Spinal cord (tissue), 10 donors: ENCODE measurements at places on chromosomes 13 and 19. TPM values are rescaled to one million over a fixed set of nuclear protein-coding genes. Genes with fewer than 3 reads are reported as not detected.
A peak's percentile ranks its signal among the peaks of the same experiment; 100 is the strongest.

GRCh38 chr13:110538632-110539031, 22.9 kb downstream of the RAB20 start:
- peaks cover 3% of the 10 kb centered on the region for H3K4me1 ChIP-seq
- DNase-seq = no peak
- no peak overlapping the region for H3K4me3 ChIP-seq
- H3K36me3 ChIP-seq = no peaks in the 10 kb centered on the region

- DNase-seq = no peak
- no peak overlapping the region for H3K4me3 ChIP-seq
- H3K4me1 ChIP-seq = peaks cover 30% of the 10 kb centered on the region
- H3K27me3 ChIP-seq = peaks cover 21% of the 10 kb centered on the region
Observed at GRCh38 chr19:2726160-2726855, 5.1 kb upstream of the DIRAS1 start.

- no peak overlapping the region for H3K27ac ChIP-seq
- H3K36me3 ChIP-seq = no peaks in the 10 kb centered on the region
- H3K27me3 ChIP-seq = no peaks in the 10 kb centered on the region
- H3K4me1 ChIP-seq = no peaks in the 10 kb centered on the region
Observed at GRCh38 chr13:69565334-69565733, 542.3 kb upstream of the ATXN8OS start.

GRCh38 chr19:38262585-38263268, 1.6 kb upstream of the SPINT2 start:
- peaks cover 22% of the 10 kb centered on the region for H3K4me1 ChIP-seq
- no peak for DNase-seq
- H3K27ac ChIP-seq = no peak overlapping the region
- H3K36me3 ChIP-seq = no peaks in the 10 kb centered on the region
- H3K4me3 ChIP-seq = no peak overlapping the region

DNA sequence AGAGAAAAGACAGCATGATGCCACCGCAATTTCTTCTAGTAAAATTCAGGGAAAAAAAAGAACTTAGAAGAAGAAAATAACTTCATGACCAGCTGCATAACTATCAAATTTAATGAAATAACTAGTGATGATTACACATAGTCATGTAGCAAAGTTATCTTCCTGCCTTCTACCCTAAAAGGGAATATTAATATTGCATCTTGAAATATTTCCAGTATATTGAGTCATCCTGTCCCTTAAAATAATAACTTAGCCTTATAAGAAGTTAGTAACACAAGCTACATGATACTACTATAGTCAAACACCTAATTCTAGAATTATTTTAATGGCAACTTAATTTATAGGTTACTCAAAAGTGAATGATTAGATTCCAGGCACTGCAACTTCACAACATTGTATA, 289.2 kb downstream of the KLF12 start:
- H3K27me3 ChIP-seq = no peaks in the 10 kb centered on the region
- DNase-seq = no peak

- H3K27me3 ChIP-seq = no peaks in the 10 kb centered on the region
- no peak for DNase-seq
- no peak overlapping the region for H3K4me3 ChIP-seq
Observed at GRCh38 chr13:42792154-42792553, 10.8 kb downstream of the FAM216B start.

DNA sequence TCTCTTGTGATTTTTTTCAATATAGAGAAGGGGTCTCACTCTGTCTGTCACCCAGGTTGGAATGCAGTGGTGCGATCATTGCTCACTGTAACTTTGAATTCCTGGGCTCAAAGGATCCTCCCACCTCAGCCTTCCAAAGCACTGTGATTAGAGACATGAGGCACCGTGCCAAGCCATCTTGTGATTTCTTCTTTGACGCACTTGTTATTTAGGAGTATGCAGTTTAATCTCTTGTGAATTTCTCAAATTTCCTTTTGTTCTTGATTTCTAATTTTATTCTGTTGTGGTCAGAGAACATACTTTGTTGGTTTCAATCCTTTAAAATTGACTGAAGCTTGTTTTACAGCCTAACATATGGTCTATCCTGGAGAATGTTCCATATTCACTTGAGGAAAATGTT, 14.5 kb downstream of the IPO5 start:
- H3K4me1 ChIP-seq = no peaks in the 10 kb centered on the region
- no peak overlapping the region for H3K27ac ChIP-seq
- H3K4me3 ChIP-seq = no peak overlapping the region
- H3K27me3 ChIP-seq = no peaks in the 10 kb centered on the region

DNA sequence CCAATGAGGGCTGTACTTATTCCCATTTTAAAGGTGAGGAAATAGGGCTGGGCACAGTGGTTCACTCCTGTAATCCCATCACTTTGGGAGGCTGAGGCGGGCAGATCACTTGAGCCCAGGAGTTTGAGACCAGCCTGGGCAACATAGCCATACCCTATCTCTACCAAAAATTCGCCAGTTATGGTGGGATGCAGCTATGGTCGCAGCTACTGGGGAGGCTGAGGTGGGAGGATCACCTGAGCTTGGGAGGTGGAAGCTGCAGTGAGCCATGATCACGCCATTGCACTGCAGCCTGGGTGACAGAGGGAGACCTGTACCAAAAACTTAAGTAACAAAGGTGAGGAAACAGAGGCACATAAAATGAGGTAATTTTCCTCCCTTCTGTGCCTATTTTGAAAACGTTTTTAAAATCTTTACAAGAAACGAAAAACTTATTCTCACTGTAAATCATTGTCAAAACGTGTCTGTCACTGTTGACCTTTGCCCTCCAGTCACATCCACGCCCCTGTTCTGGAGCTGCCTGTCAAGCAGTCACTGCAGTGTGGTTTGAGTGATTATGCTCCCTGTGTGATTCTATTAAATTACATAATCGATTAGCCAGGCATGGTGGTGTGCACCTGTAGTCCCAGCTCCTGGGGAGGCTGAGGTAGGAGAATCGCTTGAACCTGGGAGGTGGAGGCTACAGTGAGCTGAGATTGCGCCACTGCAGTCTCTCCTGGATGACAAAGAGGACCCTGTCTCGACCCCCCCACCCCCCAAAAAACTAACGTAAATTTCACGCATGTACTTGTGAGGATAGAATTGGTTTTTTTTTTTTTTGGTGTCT, 12.5 kb downstream of the NOP53 start:
- no peak overlapping the region for H3K4me3 ChIP-seq
- H3K36me3 ChIP-seq = peaks cover 66% of the 10 kb centered on the region
- no peak for DNase-seq
- no peaks in the 10 kb centered on the region for H3K4me1 ChIP-seq
- H3K27ac ChIP-seq = no peak overlapping the region

GRCh38 chr13:38804061-38804460, 117.2 kb downstream of the FREM2 start:
- no peak overlapping the region for H3K4me3 ChIP-seq
- no peak for DNase-seq
- no peaks in the 10 kb centered on the region for H3K4me1 ChIP-seq

DNA sequence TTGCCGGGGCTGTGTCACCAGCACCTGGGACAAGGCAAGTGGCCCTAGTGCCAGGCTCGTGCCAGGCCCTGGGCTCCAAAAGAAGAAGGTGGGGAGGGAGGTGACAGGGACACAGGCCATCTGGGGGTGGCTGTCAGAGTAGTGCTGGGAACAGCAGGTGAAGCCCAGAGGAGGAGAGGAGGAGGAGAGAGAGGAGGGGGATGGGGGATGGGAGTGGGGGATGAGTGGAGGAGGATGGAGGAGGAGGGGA, 18.7 kb downstream of the LSM4 start:
- no peaks in the 10 kb centered on the region for H3K27me3 ChIP-seq
- H3K27ac ChIP-seq = peak overlapping the region; percentile 97
- no peak for DNase-seq
- no peak overlapping the region for H3K4me3 ChIP-seq
- peaks cover 51% of the 10 kb centered on the region for H3K4me1 ChIP-seq
- H3K36me3 ChIP-seq = peaks cover 37% of the 10 kb centered on the region

DNA sequence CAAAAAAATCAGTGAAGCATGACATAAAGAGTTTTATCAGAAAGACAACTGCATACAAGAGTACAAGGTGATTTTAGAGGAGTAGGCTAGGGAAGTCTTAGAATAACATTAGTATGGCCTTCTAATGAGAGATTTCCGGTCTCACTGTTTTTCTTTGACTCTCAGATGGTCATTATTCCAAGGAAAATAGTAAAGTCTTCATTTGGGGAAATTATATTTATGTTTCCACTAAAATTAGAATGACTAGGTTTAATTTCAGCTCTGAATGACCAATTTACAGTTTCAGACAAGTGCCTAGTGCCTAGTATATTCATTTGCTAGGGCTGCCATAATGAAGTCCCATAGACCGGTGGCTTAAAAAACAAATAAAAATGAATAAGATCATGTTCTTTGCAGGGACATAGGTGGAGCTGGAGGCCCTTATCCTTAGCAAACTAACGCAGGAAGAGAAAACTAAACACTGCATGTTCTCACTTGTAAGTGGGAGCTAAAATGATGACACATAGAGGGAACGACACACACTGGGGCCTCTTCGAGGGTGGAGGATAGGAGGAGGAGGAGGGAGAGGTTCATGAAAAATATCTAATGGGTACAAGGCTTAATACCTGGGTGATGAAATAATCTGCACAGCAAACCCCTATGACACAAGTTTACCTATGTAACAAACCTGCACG, 303.1 kb downstream of the PCDH9 start:
- no peak for DNase-seq
- no peak overlapping the region for H3K27ac ChIP-seq
- no peaks in the 10 kb centered on the region for H3K27me3 ChIP-seq
- H3K36me3 ChIP-seq = no peaks in the 10 kb centered on the region
- H3K4me1 ChIP-seq = no peaks in the 10 kb centered on the region

- H3K36me3 ChIP-seq = no peaks in the 10 kb centered on the region
- no peak overlapping the region for H3K4me3 ChIP-seq
- no peaks in the 10 kb centered on the region for H3K27me3 ChIP-seq
- no peaks in the 10 kb centered on the region for H3K4me1 ChIP-seq
- DNase-seq = no peak
Observed at GRCh38 chr13:99332456-99332855, 25.3 kb upstream of the GPR183 start.

DNA sequence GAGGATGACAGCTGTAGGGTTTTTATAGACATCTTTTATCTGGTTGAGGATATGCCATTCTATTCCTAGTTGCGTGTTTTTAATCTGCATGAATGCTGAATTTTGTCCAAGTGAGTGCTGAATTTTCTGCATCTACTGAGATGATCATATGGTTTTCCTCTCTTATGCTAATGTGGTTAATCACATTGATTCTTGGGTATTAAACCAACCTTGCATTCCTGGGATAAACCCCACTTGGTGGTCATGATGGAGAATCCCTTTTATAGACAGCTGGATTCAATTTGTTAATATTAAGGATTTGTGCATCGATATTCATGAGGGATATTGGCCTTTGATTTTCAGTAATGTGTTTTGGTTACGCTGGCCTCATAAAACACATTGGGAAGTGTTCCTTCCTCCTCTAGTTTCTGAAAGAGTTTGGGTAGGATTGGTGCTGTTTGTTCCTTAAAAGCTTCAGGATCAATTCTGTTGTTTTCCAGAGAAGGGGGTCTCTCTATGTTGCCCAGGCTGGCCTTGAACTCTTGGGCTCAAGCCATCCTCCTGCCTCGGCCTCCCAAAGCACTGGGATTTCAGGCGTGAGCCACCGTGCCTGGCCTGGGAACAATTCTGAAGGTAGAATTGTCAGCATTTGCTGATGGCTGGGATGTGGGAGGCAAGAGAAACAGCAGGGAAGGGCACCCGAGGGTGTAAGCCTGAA, 7.3 kb upstream of the LINGO3 start:
- peaks cover 17% of the 10 kb centered on the region for H3K4me1 ChIP-seq
- H3K27ac ChIP-seq = no peak overlapping the region
- DNase-seq = no peak
- H3K36me3 ChIP-seq = peaks cover 16% of the 10 kb centered on the region
- no peak overlapping the region for H3K4me3 ChIP-seq

- no peak overlapping the region for H3K27ac ChIP-seq
- peak; percentile 6 for DNase-seq
- no peak overlapping the region for H3K4me3 ChIP-seq
- no peaks in the 10 kb centered on the region for H3K4me1 ChIP-seq
Observed at GRCh38 chr13:65744836-65745235, 1485.3 kb downstream of the PCDH9 start.

DNA sequence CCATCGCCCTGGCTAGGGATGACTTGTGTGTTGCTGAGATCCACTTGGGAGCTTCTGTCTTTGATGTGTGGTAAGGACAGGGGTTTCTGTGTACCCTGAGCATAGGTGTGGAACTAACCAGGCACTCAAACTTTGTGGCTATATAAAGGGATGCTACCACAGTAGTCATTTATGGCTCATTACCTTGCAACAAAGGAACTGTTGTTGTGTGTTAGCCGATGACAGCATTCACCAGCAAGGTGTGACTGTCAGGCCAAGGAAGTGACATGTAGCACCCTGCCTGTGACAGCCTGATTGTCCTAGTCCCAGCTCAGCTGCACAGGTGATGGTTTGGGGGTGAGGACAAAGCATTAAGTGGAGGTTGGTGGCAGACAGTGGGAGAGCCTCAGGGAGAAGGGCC, 73.6 kb downstream of the COG3 start:
- no peak overlapping the region for H3K4me3 ChIP-seq
- peaks cover 8% of the 10 kb centered on the region for H3K36me3 ChIP-seq
- DNase-seq = no peak
- H3K27ac ChIP-seq = no peak overlapping the region
- H3K27me3 ChIP-seq = no peaks in the 10 kb centered on the region
- no peaks in the 10 kb centered on the region for H3K4me1 ChIP-seq

GRCh38 chr19:57231686-57232085, 863 bp downstream of the AURKC start:
- no peak overlapping the region for H3K4me3 ChIP-seq
- H3K27ac ChIP-seq = no peak overlapping the region
- peaks cover 5% of the 10 kb centered on the region for H3K4me1 ChIP-seq
- H3K27me3 ChIP-seq = no peaks in the 10 kb centered on the region

DNA sequence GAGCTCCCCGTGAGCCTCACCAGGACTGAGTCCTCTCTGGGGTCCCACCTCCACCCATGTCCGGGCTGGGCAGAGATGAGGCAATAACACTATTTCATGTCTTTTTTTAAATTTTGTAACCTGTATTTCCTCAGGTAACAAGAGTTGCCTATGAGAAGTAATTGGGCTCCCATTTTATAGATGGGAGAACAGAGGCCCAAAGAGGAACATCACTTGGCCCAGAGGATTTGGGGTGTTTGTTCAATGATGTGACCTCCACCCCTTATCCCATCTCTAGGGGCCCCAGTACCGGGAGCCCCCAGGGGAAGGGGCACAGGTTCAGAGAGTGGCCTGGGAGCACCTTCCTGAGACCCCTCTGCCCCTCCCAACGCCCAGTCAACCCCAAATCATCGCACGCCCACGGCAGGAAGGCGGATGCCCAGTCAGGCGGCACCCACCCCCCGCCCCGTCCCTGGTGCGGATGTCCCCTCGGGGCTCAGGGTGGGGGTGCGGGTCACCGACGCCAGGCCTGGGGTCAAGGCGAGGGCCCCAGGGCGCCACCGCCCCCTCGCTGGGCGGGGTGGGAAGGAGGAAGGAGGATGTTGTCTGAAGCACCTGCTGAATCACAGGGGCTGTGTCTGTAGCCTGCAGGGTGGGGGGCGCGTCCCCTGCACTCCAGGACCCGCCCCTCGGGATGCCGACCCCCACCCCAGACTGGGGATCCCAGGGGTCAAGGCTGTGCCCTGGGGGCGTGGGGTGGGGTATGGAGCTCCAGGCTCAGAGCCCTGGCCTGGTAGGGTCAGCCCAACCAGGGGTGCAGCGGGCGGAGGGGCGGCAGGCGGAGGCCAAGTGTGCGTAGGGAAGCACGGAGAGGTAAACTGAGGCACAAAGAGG, 9.0 kb upstream of the CIRBP start:
- no peak for DNase-seq
- no peaks in the 10 kb centered on the region for H3K27me3 ChIP-seq

NALCN gene
- 24.9 TPM for polyA plus RNA-seq

ZNF813 gene
- polyA plus RNA-seq = 3.1 TPM

CDC16 gene
- 97.9 TPM for polyA plus RNA-seq

ZNF567 gene
- polyA plus RNA-seq = 8.2 TPM

ASPDH gene
- polyA plus RNA-seq = 7.7 TPM

ZNF829 gene
- 6.5 TPM for polyA plus RNA-seq

CIC gene
- polyA plus RNA-seq = 91.1 TPM

WDR87 gene
- polyA plus RNA-seq = 0.14 TPM

FBN3 gene
- 31.7 TPM for polyA plus RNA-seq
